ENCODE measurements at places on chromosomes 16 and 17. TPM values are rescaled to one million over a fixed set of nuclear protein-coding genes. Genes with fewer than 3 reads are reported as not detected.
A peak's percentile ranks its signal among the peaks of the same experiment; 100 is the strongest.

- DNase-seq, result peak; percentile 92
Measured at GRCh38 chr16:1002399-1003166, 21.0 kb downstream of the SOX8 start.

- DNase-seq, result peak; percentile 56
Measured at GRCh38 chr17:29778956-29779811, 150.8 kb downstream of the SSH2 start.

Gene OTOP2
- not detected for total RNA-seq

Gene CCL8
- not detected for total RNA-seq

Gene EME1
- total RNA-seq, result 13.9 TPM

All from LHCN-M2 (cell line).